ENCODE measurements at places on chromosomes 6 and 20. TPM values are rescaled to one million over a fixed set of nuclear protein-coding genes. Genes with fewer than 3 reads are reported as not detected.

The PSMB8 gene
- 10.1 TPM for total RNA-seq

The SIM1 gene
- 0.60 TPM for total RNA-seq

The PABPC1L gene
- total RNA-seq = 1.5 TPM

The PAX1 gene
- total RNA-seq = 0.34 TPM

The SLC22A2 gene
- 0.50 TPM for total RNA-seq

The TNFRSF6B gene
- total RNA-seq = 1.6 TPM

The KCTD20 gene
- total RNA-seq = 20.5 TPM

The FNDC11 gene
- total RNA-seq = not detected

The COL10A1 gene
- not detected for total RNA-seq

The COX4I2 gene
- 5.3 TPM for total RNA-seq

The CSTF1 gene
- total RNA-seq = 20.3 TPM

The IPCEF1 gene
- total RNA-seq = 0.24 TPM

The DNAH8 gene
- total RNA-seq = 0.02 TPM

The KIAA1755 gene
- 0.69 TPM for total RNA-seq

The PTCHD4 gene
- 0.20 TPM for total RNA-seq

The PERP gene
- 12.3 TPM for total RNA-seq

The DEF6 gene
- 0.46 TPM for total RNA-seq

The TBC1D32 gene
- 1.8 TPM for total RNA-seq

The ELOVL4 gene
- total RNA-seq = 0.24 TPM

The ENPP3 gene
- 0.34 TPM for total RNA-seq

The PTPRK gene
- 10.6 TPM for total RNA-seq

The SMOC2 gene
- 38.5 TPM for total RNA-seq

The WFDC2 gene
- not detected for total RNA-seq

The SNX9 gene
- total RNA-seq = 30.2 TPM

The FITM2 gene
- 6.0 TPM for total RNA-seq

The BPIFB1 gene
- not detected for total RNA-seq

The RAB44 gene
- not detected for total RNA-seq

The C20orf202 gene
- total RNA-seq = 0.32 TPM

The REM1 gene
- 0.91 TPM for total RNA-seq

The BEND3 gene
- total RNA-seq = 1.7 TPM

The PRDM1 gene
- total RNA-seq = 1.5 TPM

The PRKN gene
- 19.5 TPM for total RNA-seq

The DNMT3B gene
- 0.08 TPM for total RNA-seq

The STMND1 gene
- not detected for total RNA-seq

The EYA4 gene
- total RNA-seq = 35.7 TPM

The CGAS gene
- 1.1 TPM for total RNA-seq

The FRK gene
- 1.6 TPM for total RNA-seq

The COL20A1 gene
- not detected for total RNA-seq

The TREML2 gene
- 0.20 TPM for total RNA-seq

The NKAIN2 gene
- 2.5 TPM for total RNA-seq

Measured in psoas muscle (tissue), 8 donors.